Stimulated activated CD8-positive, alpha-beta memory T cell treated with anti-CD3 and anti-CD28 coated beads, Interleukin-12 subunit alpha, Interleukin-12 subunit beta, amount 100 ng/mL, for 4 hours (primary cell): ENCODE measurements at places on chromosomes 12 and 14.

DNA sequence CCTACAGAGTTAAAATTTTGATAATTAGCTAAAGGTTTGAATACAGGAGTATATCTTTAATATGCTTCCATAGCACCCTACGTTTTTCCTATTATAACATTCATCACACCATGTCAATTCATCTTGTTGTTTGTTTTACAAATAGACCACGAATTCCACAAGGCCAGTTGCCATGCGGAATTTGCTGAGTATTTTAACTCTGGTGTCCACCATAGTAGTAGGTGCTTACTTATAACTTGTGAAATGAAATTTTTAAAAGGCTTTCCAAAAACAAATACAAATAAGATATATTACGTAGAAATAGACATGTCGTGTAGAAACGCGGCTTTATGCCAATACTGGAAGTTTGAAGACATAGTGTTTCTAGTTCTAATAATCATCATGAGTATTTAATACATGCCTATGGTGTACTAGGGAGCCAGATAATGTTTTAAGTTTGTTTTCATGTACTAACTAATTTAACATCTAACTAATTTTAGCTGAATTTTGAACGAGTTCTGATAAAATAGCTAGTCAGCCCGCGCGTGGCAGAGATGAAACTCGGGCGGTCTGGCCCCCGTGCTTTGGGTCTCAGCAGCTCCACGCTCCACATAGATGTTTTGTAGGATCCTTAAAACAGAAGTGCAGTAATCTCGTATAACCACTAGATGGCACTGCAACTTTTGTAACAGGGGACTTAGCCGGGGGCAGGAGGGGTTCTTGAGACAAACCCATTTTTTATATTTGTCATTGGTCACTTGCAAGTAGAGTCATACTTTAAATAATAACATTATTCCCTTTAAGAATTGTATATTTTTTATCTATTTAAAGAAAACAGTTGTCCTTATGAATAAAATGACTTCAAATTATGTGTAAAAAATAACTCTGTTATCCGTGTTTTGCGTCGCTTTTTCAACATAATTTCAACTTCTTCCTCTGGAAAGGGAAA, 10.2 kb downstream of the CD69 start:
- no peak for DNase-seq

DNA sequence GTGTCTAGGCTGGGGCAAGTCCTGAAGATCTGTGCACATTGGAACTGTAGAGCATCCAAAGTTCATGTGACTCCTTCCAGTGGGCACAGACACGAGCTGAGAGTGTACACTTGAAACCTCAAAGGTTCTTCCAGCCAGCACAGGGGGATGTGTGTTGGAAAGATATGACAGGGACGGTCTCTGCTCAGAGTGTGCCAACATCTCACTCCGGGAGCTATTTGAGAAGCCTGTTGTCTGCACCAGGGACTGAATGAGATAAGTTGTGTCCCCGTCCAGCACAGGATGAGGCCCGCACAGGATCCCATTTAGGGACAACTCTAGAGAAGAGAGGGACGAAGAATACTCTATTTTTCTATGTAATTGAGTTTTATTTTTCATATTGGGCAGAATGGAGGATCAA, 136.3 kb downstream of the SNAPC1 start:
- DNase-seq = no peak

DNA sequence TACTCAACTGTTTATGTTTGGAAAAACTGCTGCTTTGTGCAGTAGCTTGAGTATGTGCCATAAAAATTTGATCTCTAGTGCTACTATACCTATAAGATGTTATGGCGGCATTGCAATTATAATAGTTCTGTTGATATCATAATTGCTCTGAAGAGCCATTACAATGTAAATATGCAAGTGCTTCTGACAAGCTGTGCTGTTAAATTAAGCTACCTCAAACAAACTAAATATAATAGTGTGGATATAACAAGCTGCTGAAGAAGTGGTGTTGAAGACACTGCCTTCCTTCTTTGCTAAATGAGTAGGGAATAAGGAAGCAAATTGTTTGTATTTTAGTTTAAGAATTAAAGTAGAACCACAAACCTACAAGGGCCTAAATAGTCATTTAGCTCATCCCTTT, 301.0 kb upstream of the MIS18BP1 start:
- no peak for DNase-seq

- no peak for DNase-seq
Observed at GRCh38 chr12:4626543-4626942, 22.3 kb downstream of the AKAP3 start.

- DNase-seq = no peak
Observed at GRCh38 chr12:48106681-48107613, 1.1 kb upstream of the SENP1 start.

- no peak for DNase-seq
Observed at GRCh38 chr12:47015381-47015780, 64.0 kb upstream of the PCED1B start.

- DNase-seq = no peak
Observed at GRCh38 chr12:13198876-13199275, 2.4 kb downstream of the EMP1 start.

DNA sequence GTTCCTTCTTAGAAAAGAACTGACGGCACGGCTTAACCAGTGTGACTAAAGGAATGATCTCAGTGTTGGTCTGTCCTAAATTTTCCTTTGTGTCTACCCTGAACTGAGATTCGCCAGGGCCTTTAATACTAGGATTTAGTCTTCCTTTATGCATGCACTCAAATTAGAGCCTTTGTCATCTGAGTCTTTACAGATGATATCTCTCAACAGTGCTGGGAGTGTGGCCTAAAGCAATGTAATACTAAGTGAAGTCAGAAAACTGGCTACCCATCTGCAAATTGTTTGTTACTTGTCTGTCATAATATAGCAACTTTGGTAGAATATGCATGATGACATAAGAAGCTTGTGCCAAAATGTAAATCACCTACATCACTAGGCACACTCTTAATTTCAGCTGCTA, 95.4 kb downstream of the PTPRO start:
- no peak for DNase-seq

- DNase-seq = no peak
Observed at GRCh38 chr12:121238086-121238485, 28.2 kb downstream of the P2RX4 start.

- DNase-seq = no peak
Observed at GRCh38 chr14:28746247-28746646, 20.3 kb upstream of the FOXG1 start.

DNA sequence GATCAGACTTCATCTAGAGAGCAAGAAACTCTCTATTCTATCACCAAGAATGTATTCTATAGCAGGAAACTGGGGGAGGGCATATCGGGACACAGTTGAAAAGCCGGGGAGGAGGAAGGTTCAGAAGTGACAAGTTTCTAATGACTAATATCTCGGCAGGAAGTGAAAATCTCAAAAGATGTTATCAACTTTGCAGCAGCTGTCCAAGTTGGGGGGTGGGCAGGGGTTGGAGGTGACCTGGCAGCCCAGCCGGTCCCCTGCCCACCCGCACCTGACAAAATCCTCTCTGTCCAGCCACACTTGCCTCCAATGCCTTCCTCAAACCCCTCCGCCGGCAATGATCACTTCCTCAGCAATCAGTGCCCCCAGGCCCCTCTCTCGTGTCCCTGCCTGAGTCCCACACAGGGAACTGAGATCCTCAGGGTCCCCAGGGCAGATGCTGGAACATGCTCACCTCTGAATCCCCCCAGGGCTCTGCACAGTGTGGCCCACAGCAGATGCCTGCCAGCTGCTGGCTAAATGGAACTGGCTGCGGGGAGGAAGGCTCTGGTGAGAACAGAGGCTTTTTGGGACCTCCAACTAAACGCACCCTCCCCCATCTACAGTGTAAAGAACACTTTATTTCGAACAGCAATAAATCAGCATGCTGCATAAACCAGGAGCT, 43.9 kb downstream of the CCDC88C start:
- no peak for DNase-seq
